ENCODE measurements at places on chromosomes 2 and 18.

DNA sequence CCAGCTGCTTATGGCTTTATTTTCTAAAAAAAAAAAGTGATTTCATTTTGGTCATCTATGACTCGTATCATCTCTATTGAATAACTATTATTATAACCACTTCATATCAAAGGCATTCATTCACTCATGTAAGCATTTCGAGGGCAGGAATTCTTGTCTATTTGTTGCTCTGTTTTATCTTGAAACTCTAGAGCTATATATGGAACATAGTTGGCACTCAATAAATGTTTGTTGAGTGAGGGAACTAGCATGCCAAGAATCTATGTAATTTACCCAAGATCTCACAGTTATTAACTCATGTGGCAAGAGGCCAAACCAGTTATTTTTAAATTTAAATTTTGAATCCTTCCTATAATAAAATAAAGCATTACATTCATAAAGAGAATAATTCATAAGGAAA lies 470.1 kb downstream of the TMX3 start:
- no peak for DNase-seq

DNA sequence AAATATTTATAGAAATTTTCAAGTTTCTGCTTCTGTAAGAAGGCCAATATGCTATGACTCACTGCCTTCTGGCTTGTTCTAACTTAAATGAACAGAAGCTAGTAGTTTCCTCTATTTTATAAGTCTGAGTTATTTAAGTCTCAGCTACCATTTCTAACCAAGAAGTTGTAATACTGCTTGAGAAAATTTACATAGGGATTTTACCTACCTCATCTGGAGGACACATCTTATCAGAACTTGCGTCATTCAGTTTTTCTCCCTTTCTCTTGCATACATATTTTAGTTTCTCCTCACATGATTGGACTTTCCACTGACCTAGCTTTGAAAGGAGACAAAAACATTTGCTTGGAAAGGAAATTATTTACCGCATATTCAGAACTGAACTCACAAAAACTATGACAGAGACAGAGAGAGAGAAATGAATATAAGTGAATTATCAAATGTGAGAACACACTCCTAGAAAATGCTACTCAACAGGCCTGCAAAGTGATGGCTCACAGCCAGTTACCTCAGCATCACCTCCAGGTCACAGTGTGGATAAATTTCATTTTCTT lies 81.1 kb upstream of the CD302 start:
- no peak for DNase-seq

- no peak for DNase-seq
Measured at GRCh38 chr2:192535956-192536921, 341.5 kb upstream of the TMEFF2 start.

DNA sequence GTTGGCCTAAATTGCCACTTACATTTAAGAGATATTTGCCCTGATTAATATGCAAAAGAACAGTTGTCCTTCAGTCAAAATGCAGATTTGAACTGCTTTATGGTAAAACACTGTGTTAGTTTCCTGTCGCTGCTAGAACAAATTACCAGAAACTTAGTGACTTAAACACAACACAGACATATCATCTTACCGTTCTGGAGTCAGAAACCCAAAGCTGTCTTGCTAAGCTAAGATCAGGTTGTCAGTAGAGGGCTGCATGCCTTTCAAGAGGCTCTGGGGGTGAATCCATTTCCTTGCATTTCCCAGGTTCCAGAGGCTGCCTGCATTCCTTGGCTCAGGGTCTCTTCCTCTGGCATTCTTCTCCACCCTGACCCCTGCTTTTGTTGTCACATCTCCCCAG lies 149.5 kb downstream of the FAM161A start:
- no peak for DNase-seq

DNA sequence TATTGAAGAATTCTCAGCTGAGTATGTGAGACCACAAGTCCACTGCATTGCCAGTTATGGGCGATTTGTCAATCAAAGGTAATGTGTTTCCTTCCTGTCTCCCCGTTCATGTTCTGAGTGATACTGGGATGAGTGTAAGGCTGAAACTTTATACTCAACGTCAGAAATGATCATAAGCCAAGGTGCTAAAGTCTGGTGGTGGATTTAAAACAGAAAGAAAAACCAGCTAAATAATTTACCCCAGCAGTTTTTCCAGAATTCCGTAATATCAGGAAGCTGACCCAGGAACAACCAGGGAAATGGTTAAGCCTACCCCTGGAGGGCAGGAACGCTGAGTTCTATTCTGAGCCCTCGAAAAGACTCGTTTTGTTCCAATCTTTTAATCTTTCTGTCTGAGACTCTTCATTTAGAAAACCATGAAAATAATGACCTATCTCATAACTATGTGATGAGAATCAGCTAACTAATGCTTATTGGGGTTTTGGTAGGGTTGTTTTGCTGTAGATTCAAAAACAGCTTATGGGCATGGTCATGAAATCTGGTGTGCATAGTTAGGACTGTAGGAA lies 149.6 kb downstream of the LAMA3 start:
- DNase-seq, result no peak

DNA sequence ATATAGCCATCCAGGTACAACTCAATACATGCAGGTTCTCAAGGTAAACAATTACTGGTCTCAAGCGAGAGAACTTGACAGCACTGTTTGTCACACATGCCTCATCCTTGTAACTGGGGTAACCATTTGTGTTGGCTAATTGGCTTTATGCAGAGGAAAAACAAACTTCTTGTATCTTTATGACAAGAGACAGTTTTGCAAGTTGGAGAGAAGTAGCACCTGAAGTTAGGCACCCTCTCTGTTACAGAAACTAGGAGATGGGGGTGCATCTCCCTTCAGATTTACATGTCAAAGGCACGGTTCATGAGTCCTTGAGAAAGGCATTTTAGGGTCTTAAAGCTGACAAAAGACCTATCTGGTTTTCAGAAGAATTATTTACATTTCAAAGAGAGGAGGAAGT lies 241.7 kb downstream of the CD226 start:
- no peak for DNase-seq

- no peak for DNase-seq
Measured at GRCh38 chr2:177964892-177965291, 107.7 kb downstream of the PDE11A start.

- DNase-seq, result no peak
Measured at GRCh38 chr2:38712413-38712812, 38.7 kb downstream of the SRSF7 start.

DNA sequence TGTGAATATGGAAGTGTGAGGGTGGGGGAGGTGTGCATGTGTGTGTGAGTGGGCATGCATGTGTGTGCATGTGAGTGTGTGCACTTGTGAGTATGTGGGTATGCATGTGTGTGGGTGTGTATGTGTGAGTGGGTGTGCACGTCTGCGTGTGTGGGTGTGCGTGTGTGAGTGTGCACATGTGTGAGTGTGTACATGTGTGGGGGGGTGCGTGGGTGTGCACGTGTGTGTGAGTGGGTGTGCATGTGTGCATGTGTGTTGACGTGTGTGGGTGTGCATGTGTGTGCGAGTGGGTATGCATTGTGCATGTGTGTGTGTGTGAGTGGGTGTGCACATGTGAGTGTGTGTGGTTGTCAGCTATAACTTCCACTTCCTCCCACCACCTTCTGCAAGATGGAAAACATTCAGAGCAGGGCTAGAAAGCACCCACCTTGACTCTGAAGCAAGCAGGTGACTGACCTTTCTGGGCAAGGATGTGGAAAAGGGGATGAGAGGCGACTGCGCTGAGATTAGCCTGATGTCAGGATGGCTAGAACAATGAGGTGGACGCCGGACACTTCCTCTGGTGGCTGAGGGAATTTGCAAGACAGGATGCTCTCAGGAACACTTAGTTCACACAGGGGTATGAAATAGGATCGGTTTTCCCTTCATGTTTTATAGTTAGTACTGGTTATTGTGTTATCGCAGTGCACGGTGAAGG lies 103.6 kb downstream of the ACKR3 start:
- DNase-seq, result no peak

DNA sequence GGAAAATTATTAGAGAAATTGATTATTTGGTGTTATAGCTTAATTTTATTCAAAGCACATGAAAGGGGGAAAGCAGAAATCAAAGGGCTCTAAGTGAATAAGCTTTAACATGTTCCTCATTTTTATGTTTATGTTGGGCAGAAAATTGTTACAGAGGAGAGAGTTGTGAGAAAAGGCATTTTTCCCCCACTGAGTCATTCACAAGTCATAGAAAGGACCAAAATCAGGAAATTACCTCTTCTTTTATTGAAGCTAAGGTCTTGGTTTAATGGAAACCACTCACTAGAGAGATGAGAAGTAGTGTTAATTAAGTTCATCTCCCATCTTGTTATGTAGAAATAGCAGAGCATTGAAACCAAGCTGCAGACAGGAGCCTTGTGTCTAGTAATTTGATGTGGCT lies 175.3 kb upstream of the THUMPD2 start:
- no peak for DNase-seq

DNA sequence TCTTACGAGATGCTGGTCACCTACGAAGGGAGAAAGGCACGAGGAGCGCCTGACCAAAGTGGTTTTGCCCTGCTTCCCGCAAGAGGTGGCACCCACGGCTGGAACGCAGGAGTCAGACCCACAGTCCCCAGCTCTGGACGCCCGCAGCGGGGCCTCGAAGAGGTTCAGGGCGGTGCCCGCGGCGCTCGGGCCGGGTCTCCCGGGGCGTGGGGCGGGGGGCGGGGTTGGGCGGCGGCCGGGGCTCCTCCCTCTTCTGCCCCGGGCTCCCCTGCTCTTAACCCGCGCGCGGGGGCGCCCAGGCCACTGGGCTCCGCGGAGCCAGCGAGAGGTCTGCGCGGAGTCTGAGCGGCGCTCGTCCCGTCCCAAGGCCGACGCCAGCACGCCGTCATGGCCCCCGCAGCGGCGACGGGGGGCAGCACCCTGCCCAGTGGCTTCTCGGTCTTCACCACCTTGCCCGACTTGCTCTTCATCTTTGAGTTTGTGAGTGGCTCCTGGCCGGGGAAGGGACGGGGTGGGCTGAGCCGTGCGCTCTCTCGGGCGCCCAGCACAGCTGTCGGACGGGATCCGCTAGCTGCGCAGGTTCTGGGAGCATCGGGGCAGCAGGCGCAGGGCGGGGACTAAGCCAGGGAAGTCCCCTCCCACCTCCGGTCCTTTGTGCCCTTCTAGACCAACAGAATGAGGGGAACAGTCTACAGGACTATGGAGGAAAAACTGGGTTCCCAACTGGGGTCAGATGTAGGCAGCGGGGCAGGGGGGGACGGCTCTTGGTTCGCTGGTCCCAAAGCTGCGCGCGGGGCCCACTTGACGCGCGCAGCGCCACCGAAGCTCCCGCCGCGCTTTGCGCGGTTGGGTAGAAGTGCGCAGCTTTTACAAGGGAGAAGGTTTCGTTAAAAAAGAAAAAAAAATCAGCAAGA lies at the start of gene MAL:
Gene MAL, plus strand, starts transcription at position 303 of the 914 bp plus-strand sequence. Its CDS starts 85 bp downstream, at position 388.
- DNase-seq, result peak; percentile 43

GRCh38 chr2:38315707-38316333 lies 61.3 kb downstream of the ATL2 start:
- peak; percentile 12 for DNase-seq

GRCh38 chr18:66550366-66550765 lies 53.5 kb downstream of the CDH19 start:
- DNase-seq, result no peak

- no peak for DNase-seq
Measured at GRCh38 chr2:105763076-105763475, 18.4 kb downstream of the NCK2 start.

GRCh38 chr2:170965446-170966225 lies 36.6 kb downstream of the GORASP2 start:
- DNase-seq, result no peak

DNA sequence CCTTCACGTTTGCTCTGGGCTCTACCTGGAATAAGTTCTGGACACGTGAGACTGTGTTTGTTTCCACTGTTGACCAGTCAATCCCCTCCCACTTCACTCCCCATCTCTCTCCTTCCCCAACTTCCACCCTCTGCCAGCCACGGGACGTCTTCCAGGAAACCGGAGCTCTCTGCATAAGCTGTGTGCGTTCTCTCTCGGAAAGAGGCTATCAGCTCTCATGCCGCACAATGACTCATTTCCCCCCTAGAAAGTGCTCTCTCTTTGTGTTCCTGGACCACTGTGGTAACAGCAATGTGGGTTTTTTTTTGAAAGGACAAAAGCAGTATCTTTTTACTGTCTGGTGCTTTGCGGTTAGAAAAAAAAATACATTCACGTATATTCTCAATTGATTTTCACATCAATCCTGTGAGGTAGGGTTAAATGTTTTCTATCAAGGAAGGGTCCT lies 10.2 kb downstream of the PROKR1 start:
- DNase-seq, result no peak

DNA sequence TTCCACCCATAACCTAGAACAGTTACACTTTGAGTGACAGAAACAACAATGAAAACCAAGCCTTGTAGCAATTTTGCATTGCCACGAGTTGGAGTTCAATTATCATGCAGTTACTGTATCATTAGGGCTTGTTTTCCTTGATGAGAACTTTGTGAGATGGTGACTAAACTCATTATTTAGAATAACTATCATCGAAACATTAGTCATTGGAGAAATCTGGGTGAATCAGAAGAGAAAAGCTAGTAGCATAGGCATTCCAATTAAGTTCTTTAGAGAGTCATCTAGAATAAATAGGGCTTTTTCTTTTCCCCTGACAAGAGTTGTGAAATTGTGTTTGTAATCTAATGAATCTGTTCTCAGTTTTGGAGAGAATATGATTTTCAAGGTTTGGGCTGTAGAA lies 122.8 kb upstream of the DOCK10 start:
- no peak for DNase-seq

DNA sequence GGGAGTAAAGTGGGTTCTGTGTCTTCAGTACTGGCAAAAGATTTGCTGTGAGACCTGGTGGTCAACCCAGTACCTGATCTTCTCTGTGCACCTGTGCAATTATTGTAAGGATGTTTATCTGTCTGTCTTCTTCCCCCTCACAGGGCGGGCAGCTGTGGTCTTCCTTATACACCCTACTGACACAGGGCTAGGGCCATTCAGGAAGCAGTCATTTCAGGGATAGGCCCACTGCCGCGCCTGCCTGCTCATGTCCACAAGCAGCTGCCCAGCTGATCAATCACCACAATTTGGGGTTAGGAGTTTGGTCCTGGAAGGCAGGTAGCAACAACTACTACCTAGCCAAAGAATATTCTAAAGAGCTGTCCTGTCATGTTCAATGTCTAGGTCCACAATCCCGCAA lies 1.2 kb upstream of the CNNM4 start:
- DNase-seq, result no peak

DNA sequence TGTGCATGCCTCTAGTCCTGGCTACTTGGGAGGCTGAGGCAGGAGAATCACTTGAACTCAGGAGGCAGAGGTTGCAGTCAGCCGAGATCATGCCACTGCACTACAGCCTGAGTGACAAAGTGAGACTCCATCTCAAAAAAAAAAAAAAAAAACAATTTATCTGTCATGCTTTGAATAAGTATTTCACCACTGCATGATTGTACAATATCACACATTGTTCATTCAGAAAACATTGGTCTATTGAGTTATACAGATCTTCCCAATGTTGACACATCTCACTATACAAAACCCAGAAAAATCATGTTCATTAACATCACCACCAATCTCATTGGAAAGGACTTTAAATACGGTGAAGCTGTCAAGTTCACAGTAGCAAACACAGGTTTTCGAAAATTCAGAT lies 46.8 kb upstream of the PPM1B start:
- no peak for DNase-seq

Measured in NCI-H774 (cell line).